ENCODE measurements at places on chromosomes 4 and X. TPM values are rescaled to one million over a fixed set of nuclear protein-coding genes. Genes with fewer than 3 reads are reported as not detected.

DNA sequence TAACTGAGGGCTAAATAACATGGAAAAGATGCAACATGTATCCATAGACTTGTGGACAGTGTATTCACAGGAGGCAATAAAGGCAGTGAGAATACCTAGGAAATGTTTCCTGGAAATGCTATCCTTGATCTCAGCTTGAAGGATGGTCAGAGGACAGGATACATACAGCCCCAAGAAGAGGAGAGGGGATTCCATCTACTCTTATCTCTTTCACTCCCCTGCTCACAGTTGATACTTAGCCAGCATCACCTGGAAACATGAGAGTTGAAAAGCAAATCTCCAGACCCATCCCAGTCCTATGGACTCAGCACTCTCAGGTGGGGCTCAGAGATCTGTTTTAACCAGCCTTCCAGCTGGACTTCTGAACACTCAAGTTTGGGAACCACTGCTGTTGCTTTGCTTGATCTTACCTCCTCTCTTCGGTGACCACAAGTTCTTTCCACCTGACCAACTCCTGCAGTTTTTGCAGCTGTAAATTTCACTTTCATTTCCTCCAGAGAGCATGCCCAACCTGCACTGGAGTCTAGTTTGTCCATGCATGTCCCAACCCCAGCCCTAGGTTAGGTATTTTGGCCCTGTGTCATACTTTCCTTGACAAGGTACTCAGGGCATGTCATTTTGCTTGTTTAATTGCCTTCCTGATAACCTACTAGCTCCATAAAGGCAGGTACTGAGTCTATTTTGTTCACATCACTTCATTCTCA lies 10.4 kb downstream of the RELL1 start:
- no peaks in the 10 kb centered on the region for H3K36me3 ChIP-seq
- peak; percentile 85 for DNase-seq
- peak overlapping the region; percentile 87 for H3K27ac ChIP-seq
- H3K4me1 ChIP-seq = peaks cover 26% of the 10 kb centered on the region
- H3K4me3 ChIP-seq = peak overlapping the region; percentile 33
- no peaks in the 10 kb centered on the region for H3K27me3 ChIP-seq

- DNase-seq = no peak
- no peaks in the 10 kb centered on the region for H3K27me3 ChIP-seq
- H3K36me3 ChIP-seq = peaks cover 61% of the 10 kb centered on the region
- no peak overlapping the region for H3K27ac ChIP-seq
- no peak overlapping the region for H3K4me3 ChIP-seq
- no peaks in the 10 kb centered on the region for H3K4me1 ChIP-seq
Measured at GRCh38 chr4:10075953-10076391, 40.6 kb downstream of the WDR1 start.

DNA sequence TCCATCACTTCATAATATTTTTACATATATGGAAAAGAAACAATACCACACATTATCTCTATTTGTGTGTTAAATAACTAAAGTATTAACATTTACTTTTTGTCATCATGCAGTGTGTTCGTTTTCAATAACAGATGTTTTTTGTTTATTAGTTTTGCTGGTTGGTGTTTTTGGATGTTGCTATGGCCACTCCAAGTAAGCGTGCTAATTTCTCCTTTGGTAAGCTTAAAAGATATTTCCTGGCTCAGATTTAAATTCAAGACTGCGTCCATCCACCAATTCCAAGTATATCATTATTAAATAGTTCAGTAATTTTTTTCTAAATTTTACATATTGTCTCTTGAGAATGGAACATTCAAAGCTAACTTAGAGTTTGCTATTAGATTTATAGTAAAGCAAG lies 235.4 kb upstream of the IL1RAPL1 start:
- no peaks in the 10 kb centered on the region for H3K27me3 ChIP-seq
- H3K27ac ChIP-seq = no peak overlapping the region
- H3K36me3 ChIP-seq = no peaks in the 10 kb centered on the region
- no peak overlapping the region for H3K4me3 ChIP-seq

DNA sequence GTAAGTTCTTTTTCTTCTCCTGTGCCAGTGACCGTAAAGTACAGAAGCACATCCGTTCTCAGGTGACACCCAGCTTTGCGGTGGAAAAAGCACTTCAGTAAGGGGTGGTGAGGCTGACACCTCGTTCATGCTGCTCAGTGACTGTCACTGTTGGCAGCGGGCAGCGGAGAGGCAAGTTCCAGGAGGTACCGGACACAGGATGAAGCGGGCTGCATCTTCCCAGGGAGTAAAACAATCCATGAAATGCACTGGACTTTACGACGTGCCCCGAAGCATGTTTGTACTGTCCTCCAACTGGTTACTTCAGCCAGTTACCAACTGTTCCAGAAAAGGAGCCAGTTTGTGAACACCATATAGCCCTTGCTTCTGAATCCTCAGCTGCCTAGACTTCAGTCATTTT lies 110.7 kb downstream of the ZNF827 start:
- H3K27me3 ChIP-seq = no peaks in the 10 kb centered on the region
- H3K27ac ChIP-seq = peak overlapping the region; percentile 54
- no peak for DNase-seq

DNA sequence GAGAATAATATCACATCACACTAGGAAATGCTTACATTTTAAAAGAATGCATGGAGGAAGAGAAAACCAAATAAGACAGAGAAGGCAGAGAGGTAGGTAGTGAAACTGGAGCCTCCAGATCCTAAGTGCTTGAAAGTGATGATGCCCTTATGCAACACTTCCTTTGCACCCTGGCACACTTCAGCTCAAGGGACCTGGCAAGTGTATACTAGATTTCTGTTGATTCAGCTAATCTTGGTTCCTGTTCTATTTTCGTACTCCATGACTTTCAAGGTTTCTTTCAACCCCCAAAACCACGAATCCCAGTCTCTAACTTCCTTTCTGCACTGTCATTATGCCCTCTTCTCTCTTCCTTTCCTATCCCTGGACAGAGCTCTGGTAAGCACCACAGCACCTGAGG lies 36.9 kb upstream of the SH3KBP1 start:
- no peak overlapping the region for H3K4me3 ChIP-seq
- no peaks in the 10 kb centered on the region for H3K27me3 ChIP-seq
- no peak overlapping the region for H3K27ac ChIP-seq

NR3C2 gene
- total RNA-seq = 0.05 TPM

Data from GM12878 (cell line).